T-helper 17 cell (primary cell): ENCODE measurements at places on chromosomes 4 and X. TPM values are rescaled to one million over a fixed set of nuclear protein-coding genes. Genes with fewer than 3 reads are reported as not detected.

GRCh38 chrX:37679888-37680287 lies 5.7 kb upstream of the XK start:
- DNase-seq, result no peak

Gene LEF1
- 319 TPM for total RNA-seq

Gene PTPN13
- 36.1 TPM for total RNA-seq

Gene SUPT20HL1
- total RNA-seq, result not detected

Gene MXRA5
- total RNA-seq, result not detected

DNA sequence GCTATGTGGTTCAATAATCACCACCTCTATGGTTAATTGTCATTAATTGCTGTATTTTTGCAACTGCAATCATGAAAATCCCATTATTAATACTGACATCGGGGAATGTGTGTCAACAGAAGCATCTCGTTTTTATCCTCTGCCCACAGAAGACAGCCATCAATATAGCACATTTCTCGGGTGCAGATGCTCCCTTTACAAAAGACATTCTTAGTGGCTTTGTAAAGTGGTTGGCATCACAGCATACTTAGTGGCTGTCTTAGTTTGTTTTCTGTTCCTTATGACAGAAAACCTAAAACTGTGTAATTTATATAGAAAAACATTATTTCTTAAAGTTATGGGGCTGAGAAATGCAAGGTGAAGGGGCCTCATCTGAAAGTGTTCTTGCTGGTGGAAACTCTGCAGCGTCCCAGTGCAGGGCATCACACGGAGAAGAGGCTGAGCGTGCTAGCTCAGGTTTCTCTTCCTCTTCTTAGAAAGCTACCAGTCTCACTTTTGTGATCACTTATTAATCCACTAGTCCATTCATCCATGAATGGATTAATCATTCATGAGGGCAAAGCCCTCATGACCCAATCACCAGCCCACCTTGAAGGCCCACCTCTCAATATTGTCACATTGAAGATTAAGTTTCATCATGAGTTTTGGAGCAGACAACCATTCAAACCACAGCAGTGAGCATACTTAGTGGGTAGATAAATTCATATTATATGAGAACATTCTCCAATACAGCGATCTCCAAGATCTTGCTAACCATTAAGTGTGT lies 1067.7 kb upstream of the PABPC4L start:
- DNase-seq, result no peak

DNA sequence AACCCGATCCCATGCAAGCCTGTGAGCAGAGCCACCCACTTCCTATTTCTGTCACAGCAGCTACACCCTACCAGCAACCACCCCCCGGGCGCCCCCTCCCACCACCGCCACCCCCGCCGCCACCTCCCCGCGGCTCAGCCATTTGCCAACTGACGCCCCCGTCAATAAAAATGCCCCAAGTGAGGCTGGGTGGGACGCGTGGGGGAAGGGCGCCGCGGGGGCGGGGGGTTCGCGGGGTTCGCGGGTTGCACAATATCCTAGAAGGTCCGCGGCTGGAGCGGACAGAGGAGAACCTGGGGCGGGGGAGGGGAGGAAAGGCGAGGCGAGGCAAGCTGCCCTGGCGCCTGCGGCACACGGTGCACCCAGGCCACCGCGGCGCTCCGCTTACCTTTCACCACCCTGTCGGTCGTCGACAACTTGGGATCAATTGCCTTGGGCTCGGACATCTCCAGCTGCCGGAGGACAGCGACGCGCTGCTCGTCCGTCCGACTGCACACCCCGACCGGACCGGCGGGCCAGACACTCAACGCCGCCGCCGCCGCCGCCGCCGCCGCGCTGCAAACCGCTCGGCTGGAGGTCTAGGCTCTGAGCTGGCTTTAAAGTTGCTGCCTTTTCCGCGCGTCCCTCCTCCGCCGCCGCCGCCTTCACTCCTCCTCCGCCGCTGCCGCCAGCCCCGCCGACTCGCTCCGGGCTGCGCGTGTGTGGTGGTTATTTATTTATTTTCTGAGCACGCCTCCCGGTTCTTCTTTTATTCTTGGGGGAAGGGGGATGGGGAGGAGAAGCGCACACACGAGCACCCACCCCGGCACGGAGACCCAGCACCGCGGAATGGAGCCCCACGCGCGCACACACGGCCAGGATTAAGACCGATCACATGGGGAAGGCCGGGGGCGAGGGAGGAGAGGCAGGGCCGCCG lies 717 bp downstream of the PPP3CA start:
- DNase-seq, result peak; percentile 48

DNA sequence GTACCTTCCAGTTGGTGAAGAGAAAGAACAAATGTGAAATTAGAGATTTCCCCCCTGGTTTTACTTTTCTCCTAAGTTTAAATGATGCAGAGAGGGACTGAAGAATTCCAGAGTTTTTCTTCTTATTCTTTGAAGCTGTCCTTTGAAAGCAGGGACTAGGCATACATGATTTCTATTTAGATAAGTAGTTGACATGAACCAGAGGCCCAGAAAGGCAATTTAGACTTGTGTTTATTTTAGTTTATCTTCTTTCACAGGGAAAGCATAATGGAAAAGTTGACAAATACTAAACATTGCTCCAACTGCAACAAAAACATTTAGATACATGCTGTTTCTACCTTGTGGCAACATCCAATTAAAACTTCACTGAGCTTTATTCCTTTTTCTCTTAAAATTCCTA lies 32.0 kb downstream of the PTPN13 start:
- no peak for DNase-seq

Gene MAGEA1
- total RNA-seq, result not detected
